ENCODE measurements at places on chromosomes 4 and X.

DNA sequence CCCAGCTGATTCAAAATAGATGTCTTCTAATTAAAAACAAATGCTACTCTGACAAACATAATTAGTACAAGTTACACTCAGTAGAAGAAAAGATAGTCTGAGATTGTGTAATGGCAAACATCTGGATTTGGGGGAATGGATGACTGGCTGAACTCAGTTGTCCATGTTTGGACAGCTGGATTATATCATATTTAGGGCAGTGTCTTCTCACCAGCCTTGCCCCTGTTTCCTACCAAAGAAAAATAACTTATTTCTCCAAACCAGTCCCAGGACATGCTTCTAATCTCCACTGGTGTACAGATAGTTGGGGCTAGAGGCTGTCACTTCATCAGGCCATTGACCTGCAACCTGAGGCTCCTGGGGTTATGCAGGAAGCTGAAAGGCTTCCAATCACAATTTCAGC lies 237.3 kb downstream of the USP46 start:
- DNase-seq, result no peak

DNA sequence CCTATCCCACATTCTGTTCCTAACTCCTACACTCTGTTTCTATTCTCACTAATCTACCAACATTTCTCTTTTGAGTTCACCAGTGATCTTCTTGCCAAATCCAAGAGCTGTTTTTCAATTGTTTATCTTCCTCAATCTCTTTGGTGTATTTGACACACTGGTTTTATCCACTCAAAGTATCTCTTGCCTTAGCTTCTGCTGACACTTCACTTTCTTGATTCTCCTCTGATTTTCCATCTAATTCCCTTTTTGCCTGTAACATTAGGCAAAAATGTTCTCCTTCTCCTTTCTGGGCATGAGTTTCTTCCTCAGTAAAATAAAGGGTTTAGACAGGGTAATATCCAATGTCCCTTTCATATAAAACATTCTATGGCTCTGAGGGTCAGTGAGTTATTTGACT lies 26.2 kb downstream of the GRIA3 start:
- no peak for DNase-seq

- no peak for DNase-seq
Measured at GRCh38 chrX:70774223-70774622, 134.3 kb downstream of the TEX11 start.

- no peak for DNase-seq
Measured at GRCh38 chr4:63155561-63155960, 1253.7 kb downstream of the TECRL start.

GRCh38 chr4:98539299-98539698 lies 119.1 kb downstream of the TSPAN5 start:
- no peak for DNase-seq

GRCh38 chrX:19571711-19572110 lies 56.4 kb upstream of the MAP3K15 start:
- no peak for DNase-seq

- no peak for DNase-seq
Measured at GRCh38 chrX:39002466-39002865, 201.2 kb downstream of the MID1IP1 start.

DNA sequence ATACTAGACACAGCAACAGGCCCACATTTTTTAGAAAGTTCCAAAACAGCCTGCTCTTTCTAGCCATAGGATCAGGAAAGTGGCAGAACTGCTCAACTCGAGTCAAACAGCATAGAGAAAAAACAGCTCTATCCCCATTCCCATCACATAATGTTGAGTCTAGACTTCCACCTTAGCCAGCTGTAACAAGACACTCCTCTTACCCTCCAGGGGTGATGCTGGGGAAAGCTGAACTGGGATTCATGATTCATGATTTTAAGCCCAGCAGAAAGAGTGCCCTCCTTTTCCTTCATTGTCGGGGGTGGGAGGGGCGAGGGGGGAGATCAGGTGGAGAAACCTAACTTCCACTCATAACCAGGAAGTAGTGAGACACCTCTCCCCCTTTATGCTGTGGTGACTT lies 86.1 kb downstream of the CENPC start:
- no peak for DNase-seq

Data from GM18507 (cell line).